CD4-positive, alpha-beta T cell treated with Interleukin-12 subunit alpha and Interleukin-12 subunit beta, for 1 hour (primary cell): ENCODE measurements at places on chromosomes 11 and 22.
A peak's percentile ranks its signal among the peaks of the same experiment; 100 is the strongest.

DNA sequence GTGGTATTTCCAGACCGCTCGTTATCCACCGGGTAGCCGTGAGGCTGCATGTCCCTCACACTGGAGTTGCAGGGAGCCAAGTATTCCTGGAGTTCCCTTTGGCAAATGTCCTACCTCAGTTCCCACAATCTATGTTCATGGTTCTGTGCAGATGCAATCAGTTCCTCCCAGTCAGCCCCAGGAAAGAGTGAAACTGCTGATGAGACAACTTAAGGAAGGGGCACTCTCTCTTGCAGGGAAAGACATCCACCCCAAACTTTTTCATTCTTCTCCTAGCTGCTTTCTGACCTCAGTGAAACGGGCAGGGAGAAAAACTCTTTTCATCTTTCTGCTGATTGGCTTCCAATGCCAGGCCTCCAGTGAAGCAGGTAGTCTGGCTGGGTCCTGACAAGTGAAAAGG is 205.1 kb upstream of the TMEM45B start:
- DNase-seq, result no peak

DNA sequence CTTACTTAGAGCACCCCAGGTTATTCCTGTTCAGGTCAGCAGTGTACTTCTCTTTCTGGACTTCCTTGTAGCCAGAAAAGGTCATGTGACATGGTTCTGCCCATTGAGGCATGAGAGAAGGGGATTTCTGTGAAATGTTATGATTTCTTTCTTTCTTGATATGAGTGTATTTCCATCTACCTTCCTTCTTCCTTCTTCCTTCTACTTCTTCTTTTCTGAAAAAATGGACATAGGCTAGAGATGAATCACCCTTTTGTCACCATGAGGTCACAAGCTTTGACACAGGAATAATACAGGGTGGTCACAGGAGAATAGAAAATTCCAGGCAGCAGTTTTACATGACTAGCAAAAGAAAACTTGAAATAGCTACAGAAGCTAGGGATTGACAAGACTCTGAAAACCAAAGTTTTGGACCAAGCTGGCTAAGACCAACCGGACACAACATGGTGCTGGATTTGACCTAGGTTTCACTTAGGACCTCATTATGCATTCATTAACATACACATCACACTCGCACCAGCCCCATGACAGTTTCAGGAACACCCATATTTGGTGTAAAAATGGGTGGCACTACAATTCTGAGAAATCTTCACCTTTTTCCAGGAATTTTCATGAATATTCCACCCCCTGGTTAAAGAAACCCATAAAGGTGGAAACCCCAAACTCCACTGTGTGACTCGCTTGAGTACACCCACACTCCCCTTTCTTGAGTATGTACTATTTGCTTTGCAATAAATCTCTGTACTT is 21.2 kb upstream of the MAP6 start:
- DNase-seq, result no peak

DNA sequence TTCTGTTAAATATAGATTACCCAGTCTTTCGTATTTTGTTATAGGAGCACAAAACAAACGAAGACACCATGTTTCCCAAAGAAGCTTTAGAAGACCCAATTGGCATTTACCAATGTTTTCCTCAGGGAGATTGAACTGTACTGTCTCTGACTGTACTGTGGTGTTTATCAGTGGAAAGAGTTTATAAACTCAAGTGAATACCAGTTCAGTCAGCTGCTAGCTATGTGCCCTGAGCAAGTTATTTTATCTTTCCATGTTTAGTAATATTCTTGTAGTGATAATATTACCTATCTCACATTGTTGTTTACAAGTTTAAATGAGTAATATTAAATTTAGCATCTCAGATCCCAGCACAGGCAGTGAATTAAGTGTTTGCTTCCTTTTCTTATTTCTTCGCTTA is 773.2 kb downstream of the KCNA4 start:
- no peak for DNase-seq

GRCh38 chr22:41939981-41940831 is 6.7 kb downstream of the CENPM start:
- peak; percentile 97 for DNase-seq

DNA sequence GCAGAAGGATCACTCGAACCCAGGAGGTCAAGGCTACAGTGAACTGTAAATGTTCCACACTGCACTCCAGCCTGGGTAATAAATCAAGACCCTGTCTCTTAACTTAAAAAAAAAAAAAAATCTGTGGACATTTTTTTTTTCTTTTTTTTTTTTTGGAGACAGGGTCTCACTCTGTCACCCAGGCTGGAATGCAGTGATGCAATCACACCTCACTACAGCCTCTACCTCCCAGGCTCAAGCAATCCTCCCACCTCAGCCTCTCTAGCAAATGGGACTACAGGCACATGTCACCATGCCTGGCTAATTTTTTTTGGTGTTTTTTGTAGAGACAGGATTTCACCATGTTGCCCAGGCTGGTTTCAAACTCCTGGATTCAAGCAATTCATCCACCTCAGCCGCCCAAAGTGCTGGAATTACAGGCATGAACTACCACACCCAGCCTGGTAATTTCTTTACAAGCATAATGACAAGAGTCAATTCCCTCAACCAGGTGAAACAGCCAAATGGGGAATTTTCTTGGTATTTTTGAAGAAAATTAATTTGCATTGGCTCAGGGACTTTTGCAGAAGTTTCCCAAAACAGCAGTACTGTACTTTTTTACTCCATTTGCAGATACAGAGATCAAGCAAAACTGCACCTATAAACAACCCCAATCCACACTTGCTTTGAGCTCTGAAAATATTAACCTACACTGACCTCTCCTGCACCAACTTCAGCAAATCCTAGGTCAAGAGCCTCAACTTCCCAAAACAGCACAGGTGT is 44.0 kb downstream of the MRTFA start:
- no peak for DNase-seq

- DNase-seq, result no peak
Measured at GRCh38 chr11:77598195-77598594, 8.4 kb downstream of the AQP11 start.

DNA sequence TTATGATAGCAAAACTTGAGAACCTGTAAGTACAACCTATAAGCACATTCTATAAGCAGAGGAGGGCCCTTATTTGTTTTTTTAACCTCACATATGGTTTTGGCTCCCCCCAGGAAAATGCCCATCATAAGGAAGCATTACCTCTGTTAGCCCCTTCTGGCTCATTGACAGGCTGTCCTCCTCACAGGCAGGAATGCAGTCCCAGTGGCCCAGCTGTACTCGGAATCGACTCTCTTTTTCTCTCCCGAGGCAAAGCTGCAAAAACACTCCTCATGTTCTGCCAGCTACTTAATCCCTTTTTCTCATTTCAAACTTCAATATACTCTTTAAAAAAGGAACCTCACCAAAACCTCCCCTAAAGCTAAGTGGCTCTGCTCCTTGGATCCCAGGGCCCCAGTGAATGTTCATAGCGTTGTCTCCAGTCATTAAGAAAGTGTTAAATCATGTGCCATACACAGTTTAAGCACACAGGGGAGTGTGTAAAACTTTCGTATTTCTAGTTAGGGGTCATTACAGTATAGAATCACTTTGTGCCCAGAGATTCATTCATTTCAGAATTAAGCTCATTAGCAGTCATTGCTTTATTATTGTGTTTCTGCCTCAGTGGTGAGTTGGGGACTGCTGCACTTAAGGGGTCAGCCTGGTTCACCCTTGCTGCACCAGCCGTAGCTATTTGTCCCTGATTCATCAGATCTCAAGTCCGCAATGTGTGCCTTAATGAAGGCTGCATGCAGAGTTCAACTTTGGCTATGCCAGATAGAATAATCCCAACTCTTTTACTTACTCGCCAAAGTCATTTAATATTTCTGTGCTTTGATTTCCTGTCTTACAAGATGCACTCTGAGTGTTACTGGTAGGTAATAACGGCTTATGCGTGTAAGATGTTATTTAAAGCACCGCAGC is 57.6 kb downstream of the JRKL start:
- DNase-seq, result no peak

- peak; percentile 70 for DNase-seq
Measured at GRCh38 chr22:42269432-42270175, 849 bp downstream of the TCF20 start.

DNA sequence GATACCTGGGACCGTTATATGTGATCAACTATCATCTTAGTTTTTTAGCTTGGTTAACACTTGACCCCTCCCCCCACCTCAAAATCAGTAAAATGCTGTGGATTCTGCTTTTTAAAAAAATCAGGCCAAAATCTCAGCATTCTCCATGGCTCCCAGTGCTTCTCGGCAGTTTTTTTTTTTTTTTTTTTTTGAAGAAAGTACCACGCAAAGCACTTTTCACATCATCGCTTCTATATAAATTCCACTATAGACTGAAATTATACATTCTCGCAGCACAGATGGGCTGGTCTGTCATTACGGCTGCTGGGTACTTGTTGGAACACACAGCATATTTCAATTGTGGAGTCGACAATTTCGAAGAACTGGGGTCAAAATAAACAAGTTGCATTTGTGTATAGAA is 67.7 kb upstream of the PPARA start:
- no peak for DNase-seq

GRCh38 chr22:40241200-40241763 is 63.6 kb downstream of the TNRC6B start:
- DNase-seq, result peak; percentile 52

DNA sequence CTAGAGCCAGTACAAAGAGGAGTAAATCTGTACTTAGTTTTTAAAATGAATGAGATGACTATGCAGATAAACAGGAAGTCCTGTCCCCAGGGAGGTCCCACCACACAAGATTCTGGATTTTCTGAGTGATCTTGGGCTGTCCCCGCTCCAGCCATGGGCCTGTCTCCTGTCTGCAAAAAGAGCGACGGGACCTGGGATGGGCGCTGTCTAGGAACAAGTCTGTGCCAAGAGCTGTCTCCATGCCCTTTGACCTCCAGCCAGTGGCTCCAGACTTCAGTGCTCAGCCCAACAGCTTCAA is 6.0 kb downstream of the CSNK1E start:
- no peak for DNase-seq

GRCh38 chr11:63882555-63883242 is 34.3 kb downstream of the RCOR2 start:
- DNase-seq, result peak; percentile 39

- DNase-seq, result no peak
Measured at GRCh38 chr11:113234888-113235287, 79.5 kb upstream of the TTC12 start.

DNA sequence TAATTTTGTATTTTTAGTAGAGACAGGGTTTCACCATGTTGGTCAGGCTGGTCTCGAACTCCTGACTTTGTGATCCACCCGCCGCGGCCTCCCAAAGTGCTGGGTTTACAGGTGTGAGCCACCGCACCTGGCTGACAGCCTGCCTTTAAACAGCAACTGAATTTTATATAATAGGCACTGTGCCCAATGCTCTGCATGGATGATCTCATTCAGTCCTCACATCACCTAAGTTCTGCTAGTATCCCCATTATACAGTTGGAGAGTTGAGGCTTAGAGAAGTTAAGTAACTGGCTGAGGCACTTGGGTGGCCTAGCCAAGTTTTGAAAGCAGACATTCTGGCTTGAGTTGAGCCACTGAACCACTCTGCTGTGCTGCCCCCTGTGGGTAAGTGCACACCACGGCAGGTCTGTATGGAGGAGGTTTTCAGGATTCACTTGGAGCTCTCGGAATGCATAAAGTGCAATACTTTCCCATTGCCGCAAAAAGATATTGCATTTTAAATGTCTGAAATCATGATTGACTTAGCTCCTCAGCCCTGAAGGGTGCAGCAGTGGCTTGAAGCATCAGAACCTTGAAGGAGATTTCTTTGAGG is 112.4 kb downstream of the LDLRAD3 start:
- DNase-seq, result no peak

GRCh38 chr11:94507485-94507884 is 4.8 kb upstream of the C11orf97 start:
- no peak for DNase-seq

GRCh38 chr11:77115181-77115611 is 12.6 kb downstream of the OMP start:
- DNase-seq, result no peak

DNA sequence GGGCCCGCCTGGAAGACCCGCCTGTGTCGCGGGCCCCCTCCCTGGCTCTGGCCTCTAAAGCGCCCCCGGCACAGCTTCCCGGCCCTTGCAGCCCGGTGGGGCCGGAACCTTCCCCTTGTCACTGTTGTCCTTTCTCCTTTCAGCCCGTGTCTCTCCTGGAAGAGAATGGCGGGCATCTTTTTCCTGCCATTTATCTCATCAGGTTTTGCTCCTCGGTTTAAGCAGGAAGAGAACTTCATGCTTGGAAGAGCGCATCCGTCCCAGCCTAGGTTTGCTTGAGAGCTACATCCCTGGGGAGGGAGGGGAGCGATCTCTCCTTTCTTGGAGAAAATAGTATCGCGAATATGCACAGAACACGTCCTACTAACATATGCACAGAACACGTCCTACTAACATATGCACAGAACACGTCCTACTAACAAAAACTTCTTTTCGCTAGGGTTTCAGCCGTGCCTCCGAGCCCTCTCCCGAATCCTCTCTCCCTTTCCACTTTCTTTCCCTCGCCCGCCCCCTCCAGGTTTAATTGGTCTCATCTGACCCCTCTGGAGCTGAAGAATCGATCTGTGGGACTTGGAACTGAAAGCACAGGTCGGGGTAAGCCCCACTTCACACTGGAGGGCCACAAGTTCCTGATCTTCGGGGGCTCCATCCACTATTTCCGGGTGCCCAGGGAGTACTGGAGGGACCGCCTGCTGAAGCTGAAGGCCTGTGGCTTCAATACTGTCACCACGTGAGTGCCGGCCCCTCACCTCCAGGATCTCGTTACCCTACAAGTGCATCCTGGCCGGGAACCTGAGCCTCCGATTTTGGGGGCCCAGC is 1.2 kb downstream of the GLB1L3 start:
- DNase-seq, result no peak

DNA sequence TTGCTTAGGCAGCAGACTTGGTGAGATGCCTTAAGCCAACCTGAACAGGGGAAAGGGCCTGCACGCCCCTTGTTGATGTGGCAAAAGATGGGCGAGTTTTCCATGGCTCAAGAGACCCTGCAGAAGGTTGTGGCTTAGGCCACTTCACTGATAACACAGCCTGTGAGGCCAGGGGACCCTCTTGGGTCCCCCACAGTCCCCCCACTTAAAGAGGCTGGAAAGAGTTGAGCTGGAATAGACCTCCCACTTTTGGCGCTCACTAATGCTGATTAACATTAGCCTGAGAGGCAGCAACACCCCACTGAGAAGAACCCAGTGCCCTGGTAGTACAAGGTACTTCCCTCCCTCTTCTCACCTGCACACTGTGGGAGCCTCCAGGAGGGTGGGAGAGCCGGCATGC is 107.5 kb downstream of the TRIM29 start:
- DNase-seq, result no peak

GRCh38 chr11:93289782-93290463 is 40.6 kb upstream of the DEUP1 start:
- no peak for DNase-seq

GRCh38 chr11:118219732-118220131 is 5.1 kb downstream of the JAML start:
- no peak for DNase-seq

GRCh38 chr22:44344407-44344806 is 31.7 kb upstream of the SHISAL1 start:
- DNase-seq, result no peak

DNA sequence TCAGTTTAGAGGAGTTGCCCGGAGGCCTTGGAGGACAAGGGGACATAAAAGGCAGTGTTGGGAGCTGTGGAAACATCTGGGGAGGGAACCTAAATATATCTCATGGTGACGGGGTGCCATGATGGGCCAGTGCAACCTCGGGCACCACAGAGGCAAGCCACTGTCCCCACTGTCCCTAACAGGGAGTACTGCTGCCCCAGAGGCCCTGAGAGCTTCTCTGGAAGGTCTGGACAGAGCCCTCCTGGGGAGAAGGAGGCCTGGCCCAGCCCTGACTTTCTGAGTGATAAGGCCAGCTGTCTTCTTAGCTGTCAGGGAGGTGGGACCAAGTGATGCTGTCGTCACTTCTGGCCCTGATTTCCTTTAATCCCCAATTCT is 5.5 kb upstream of the P2RY6 start:
- DNase-seq, result no peak

GRCh38 chr22:18120857-18121256 is 10.2 kb downstream of the TUBA8 start:
- DNase-seq, result no peak
